ENCODE measurements at places on chromosomes 13 and 19. TPM values are rescaled to one million over a fixed set of nuclear protein-coding genes. Genes with fewer than 3 reads are reported as not detected.

TMEM38A gene
- total RNA-seq = 7.1 TPM

GRCh38 chr13:59176775-59177174 is 987.0 kb downstream of the DIAPH3 start:
- H3K4me3 ChIP-seq = no peak overlapping the region
- no peaks in the 10 kb centered on the region for H3K36me3 ChIP-seq
- no peak overlapping the region for H3K27ac ChIP-seq
- no peaks in the 10 kb centered on the region for H3K4me1 ChIP-seq

DNA sequence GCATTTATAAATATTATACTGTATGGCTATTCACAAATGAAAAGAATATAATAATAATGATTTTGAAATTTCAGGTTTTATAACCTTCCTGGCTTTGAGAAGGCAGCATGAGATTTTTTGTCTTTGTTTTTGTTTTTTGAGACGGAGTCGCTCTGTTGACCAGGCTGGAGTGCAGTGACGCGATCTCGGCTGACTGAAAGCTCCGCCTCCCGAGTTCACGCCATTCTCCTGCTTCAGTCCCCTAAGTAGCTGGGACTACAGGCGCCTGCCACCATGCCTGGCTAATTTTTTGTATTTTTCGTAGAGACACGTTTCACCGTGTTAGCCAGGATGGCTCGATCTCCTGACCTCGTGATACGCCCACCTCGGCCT is 64.1 kb downstream of the ZNF429 start:
- peaks cover 4% of the 10 kb centered on the region for H3K36me3 ChIP-seq
- no peak for DNase-seq
- H3K4me3 ChIP-seq = no peak overlapping the region
- peaks cover 16% of the 10 kb centered on the region for H3K4me1 ChIP-seq

DNA sequence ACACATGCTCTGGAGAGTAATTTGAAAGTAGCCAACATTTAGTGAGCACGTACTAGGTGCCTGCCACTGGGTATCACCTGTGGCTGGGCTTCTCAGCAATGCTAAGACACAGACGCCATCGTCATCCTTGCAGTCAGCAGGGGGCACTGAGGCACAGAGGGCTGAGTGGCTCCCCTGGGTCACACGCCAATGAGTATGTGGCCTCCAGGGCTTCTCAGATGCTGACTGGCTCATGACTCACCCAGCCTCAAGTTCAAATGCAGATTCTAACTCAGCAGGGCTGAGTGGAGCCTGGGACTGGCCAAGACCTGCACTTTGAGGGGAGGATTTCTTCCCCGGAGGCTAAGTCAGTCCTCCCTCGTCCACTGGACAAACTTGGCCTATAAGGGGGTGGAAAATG is 115.1 kb upstream of the CACNA1A start:
- H3K4me1 ChIP-seq = peaks cover 51% of the 10 kb centered on the region
- H3K36me3 ChIP-seq = peaks cover 3% of the 10 kb centered on the region
- H3K4me3 ChIP-seq = peak overlapping the region; percentile 30
- DNase-seq = no peak

FPR1 gene
- total RNA-seq = not detected

TMEM238 gene
- 1.3 TPM for total RNA-seq

PRODH2 gene
- total RNA-seq = 0.64 TPM

DNA sequence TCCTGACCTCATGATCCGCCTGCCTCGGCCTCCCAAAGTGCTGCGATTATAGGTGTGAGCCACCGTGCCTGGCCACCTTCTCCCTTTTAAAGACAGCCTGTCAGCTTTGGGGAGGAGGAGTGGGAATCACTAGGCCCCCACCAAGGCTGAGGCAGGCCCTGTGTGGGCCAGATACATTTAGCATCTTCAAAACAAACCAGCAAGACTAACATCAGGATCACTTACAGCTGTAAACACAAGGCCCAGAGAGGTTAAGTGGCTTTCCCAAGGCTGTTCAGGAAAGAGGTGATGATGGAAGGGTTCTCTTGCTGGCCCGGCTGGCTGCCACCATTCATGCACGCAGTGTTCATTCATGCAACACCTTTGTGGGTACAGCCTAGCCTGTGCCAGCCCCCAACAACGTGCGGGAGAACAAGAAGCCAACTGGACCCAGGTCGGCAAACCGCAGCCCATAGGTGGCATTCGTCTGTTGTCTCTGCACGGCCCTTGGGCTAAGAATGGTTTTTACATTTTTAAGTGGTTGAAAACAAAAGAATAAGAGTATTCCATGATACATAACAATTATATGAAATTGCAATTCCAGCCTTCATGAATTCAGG is 23.0 kb downstream of the IER2 start:
- peaks cover 5% of the 10 kb centered on the region for H3K4me1 ChIP-seq
- H3K36me3 ChIP-seq = no peaks in the 10 kb centered on the region
- H3K27me3 ChIP-seq = no peaks in the 10 kb centered on the region
- H3K4me3 ChIP-seq = no peak overlapping the region
- no peak for DNase-seq

- no peak for DNase-seq
- peaks cover 18% of the 10 kb centered on the region for H3K27me3 ChIP-seq
- H3K27ac ChIP-seq = no peak overlapping the region
- H3K4me1 ChIP-seq = peaks cover 4% of the 10 kb centered on the region
- H3K36me3 ChIP-seq = peaks cover 5% of the 10 kb centered on the region
- no peak overlapping the region for H3K4me3 ChIP-seq
Measured at GRCh38 chr19:49491804-49492572, 4.2 kb upstream of the RPS11 start.

DNA sequence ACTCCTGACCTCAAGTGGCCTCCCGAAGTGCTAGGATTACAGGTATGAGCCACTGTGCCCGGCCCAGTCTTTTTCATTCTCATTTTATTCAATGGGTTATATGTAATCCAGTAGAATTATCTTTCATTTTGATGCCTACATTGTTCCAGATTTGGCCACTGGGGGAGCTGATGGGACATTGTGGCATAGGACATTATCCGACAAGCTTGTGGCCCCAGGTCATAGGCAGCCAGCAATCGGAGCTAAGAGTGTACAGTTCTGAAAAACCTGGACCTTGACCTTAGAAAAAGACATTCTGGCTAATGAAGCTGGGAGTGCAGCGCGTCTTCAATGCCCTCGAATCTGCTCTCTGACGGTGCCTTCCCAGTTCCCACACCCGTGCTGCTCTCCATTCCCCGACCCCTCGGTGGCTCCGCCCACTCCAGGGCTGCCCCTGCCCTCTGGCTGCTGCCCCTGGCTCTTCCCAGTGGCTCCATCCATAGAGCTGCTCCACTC is 108.7 kb downstream of the TEX29 start:
- peaks cover 3% of the 10 kb centered on the region for H3K27me3 ChIP-seq
- no peaks in the 10 kb centered on the region for H3K4me1 ChIP-seq
- H3K36me3 ChIP-seq = peaks cover 6% of the 10 kb centered on the region
- no peak overlapping the region for H3K4me3 ChIP-seq
- peak; percentile 61 for DNase-seq
- H3K27ac ChIP-seq = no peak overlapping the region

DNA sequence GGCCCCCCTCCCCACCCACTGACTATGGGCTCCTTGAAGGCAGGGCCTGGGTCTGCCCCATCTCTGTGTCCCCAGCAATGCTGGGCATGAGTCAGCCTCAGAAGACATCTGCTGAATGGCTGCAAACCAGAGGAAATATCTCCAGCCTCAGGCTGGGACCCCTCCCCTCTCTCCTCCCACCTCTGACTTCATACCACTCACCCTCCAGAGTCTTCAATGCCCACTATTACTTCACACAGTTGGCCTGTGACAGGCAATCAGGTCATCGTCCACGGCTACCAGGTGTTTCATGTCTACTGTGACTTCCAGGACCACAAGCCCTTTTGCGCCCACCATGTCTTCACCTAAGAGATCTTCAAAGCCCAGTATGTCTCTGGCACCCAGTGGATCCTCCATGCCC is at the start of gene SRRM5:
SRRM5 (plus strand) TSS at position 301 of the 400 bp plus-strand sequence; CDS start at position 335, 34 bp downstream.
- DNase-seq = no peak
- peaks cover 8% of the 10 kb centered on the region for H3K27me3 ChIP-seq
- peaks cover 33% of the 10 kb centered on the region for H3K36me3 ChIP-seq

DNA sequence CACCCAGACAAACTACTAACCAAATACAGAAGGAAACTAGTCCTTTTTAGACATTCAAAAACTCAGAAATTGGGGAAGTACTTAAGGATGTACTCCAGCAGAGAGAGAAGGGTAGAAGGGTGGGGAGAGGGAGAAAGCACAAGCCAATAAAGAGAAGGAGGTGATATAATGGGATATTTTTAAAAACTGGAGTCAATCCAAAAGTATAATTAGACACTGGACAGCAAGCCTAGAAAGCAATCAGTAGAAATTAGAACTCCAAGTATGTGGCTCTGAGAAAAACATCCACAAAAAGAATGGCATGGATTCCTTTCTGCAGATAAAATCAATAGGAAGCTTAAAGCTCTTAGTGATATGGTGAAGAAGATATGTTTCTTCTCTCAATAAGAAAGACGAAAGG is 55.8 kb downstream of the PEPD start:
- H3K27me3 ChIP-seq = peaks cover 11% of the 10 kb centered on the region
- peaks cover 22% of the 10 kb centered on the region for H3K4me1 ChIP-seq
- no peak overlapping the region for H3K4me3 ChIP-seq
- DNase-seq = no peak
- H3K36me3 ChIP-seq = no peaks in the 10 kb centered on the region
- H3K27ac ChIP-seq = peak overlapping the region; percentile 28

GRCh38 chr19:18790566-18791314 is at the start of gene COMP:
Gene COMP (minus strand): TSS chr19:18791305. CDS start chr19:18791269, 36 bp downstream.
- peaks cover 3% of the 10 kb centered on the region for H3K4me1 ChIP-seq
- H3K36me3 ChIP-seq = peaks cover 8% of the 10 kb centered on the region
- peak within 1 kb of the TSS; percentile 67 for H3K27ac ChIP-seq
- peak within 1 kb of the TSS; percentile 84 for H3K4me3 ChIP-seq
- H3K27me3 ChIP-seq = peaks cover 41% of the 10 kb centered on the region
- DNase-seq = no peak

GRCh38 chr19:38663156-38663651 is 15.8 kb downstream of the ACTN4 start:
- peaks cover 71% of the 10 kb centered on the region for H3K4me1 ChIP-seq
- peak overlapping the region; percentile 82 for H3K27ac ChIP-seq
- peak overlapping the region; percentile 76 for H3K4me3 ChIP-seq
- peaks cover 12% of the 10 kb centered on the region for H3K27me3 ChIP-seq
- DNase-seq = no peak
- no peaks in the 10 kb centered on the region for H3K36me3 ChIP-seq

DNA sequence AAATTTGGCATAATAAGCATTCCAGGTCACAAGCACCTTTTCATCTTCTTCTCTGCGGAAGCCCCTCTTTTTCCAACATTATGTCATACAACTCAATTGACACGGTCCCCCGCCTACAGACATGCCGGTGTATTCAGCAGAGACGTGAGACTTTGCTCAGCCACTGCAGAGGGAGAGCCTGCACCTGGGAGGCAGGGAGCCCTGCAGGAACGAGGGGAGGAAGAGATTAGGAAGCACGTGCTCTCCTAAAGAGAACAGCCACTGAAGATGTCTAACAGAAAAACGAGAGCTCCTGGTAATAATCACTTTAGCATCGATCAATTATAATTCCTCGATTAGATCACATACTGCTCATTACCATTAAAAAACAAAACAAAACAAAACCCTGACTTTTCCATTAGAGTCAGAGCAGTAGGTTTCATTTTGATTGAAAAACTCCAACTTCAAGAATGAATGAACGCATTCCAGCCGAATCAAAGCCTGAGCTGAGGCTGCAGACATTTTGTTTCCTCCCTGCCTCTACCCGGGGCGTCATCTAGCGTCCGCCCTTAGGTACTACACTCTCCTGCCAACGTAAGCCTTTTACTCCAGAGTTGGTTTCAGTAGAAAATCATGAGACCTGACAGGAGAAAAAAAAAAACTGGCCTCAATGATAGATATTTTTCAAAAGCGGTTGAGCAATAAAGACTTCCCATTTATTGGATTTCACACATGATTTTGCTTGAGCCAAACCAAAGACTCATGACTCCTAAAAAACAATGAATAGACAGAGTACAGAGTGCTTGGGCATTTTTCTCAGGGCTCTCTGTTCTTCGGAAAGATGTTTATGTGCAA is 194.5 kb downstream of the KATNAL1 start:
- H3K4me3 ChIP-seq = peak overlapping the region; percentile 47
- peaks cover 9% of the 10 kb centered on the region for H3K27me3 ChIP-seq
- no peaks in the 10 kb centered on the region for H3K36me3 ChIP-seq
- peak overlapping the region; percentile 64 for H3K27ac ChIP-seq
- H3K4me1 ChIP-seq = peaks cover 62% of the 10 kb centered on the region

ATP4A gene
- 0.32 TPM for total RNA-seq

GRCh38 chr19:1653300-1653628 is 849 bp upstream of the TCF3 start:
- no peaks in the 10 kb centered on the region for H3K36me3 ChIP-seq
- H3K27me3 ChIP-seq = peaks cover 13% of the 10 kb centered on the region
- H3K27ac ChIP-seq = peak overlapping the region; percentile 76
- DNase-seq = no peak

GRCh38 chr13:73622381-73622780 is 511.8 kb downstream of the KLF12 start:
- H3K27ac ChIP-seq = no peak overlapping the region

GRCh38 chr19:43743059-43743458 is 11.7 kb downstream of the SMG9 start:
- no peak overlapping the region for H3K4me3 ChIP-seq
- no peak overlapping the region for H3K27ac ChIP-seq
- peaks cover 8% of the 10 kb centered on the region for H3K27me3 ChIP-seq
- peaks cover 8% of the 10 kb centered on the region for H3K36me3 ChIP-seq
- DNase-seq = no peak

GRCh38 chr19:54114340-54115108 is 933 bp downstream of the TFPT start:
- peaks cover 15% of the 10 kb centered on the region for H3K27me3 ChIP-seq
- H3K4me1 ChIP-seq = peaks cover 10% of the 10 kb centered on the region
- H3K27ac ChIP-seq = peak overlapping the region; percentile 76
- no peak for DNase-seq
- peak overlapping the region; percentile 96 for H3K4me3 ChIP-seq

GRCh38 chr13:37869756-37870488 is at the start of gene TRPC4:
Gene TRPC4 (minus strand): TSS chr13:37869772. CDS start chr13:37783333, 86,439 bp downstream.
- H3K4me3 ChIP-seq = peak within 1 kb of the TSS; percentile 87
- H3K27me3 ChIP-seq = peaks cover 11% of the 10 kb centered on the region
- peaks cover 10% of the 10 kb centered on the region for H3K4me1 ChIP-seq
- H3K27ac ChIP-seq = no peak within 1 kb of the TSS
- DNase-seq = peak; percentile 67

DNA sequence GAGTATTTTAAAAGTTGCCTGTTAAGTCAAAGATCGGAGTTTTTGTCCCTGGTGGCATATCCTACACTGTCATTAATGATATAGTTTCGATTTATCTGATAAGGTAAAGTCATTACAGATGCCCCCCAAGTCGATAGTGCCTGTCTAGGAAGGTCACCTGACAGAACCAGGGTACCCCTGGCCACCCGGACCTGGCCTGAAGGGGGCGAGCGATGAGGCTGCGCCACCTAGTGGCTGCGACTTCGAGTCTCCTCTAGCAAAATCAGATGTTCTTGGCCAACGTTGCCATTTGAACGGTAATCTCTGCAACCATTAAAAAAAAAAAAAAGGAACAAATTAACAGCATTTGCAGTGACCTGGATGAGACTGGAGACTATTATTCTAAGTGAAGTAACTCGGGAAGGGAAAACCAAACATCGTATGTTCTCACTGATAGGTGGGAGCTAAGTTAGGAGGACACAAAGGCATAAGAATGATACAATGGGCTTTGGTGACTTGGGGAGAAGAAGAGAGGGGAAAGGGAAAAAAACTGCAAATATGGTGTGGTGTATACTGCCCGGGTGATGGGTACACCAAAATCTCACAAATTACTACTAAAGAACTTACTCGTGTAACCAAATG is 565.1 kb downstream of the LIG4 start:
- H3K36me3 ChIP-seq = no peaks in the 10 kb centered on the region
- peaks cover 2% of the 10 kb centered on the region for H3K27me3 ChIP-seq
- H3K4me1 ChIP-seq = peaks cover 3% of the 10 kb centered on the region

GRCh38 chr19:51921949-51922348 is 5.3 kb upstream of the ZNF613 start:
- H3K36me3 ChIP-seq = peaks cover 37% of the 10 kb centered on the region
- peak; percentile 32 for DNase-seq
- H3K4me3 ChIP-seq = no peak overlapping the region

Data from glutamatergic neuron (in vitro differentiated cells).